B cell (primary cell): ENCODE measurements at places on chromosomes 11 and 22. TPM values are rescaled to one million over a fixed set of nuclear protein-coding genes. Genes with fewer than 3 reads are reported as not detected.

DNA sequence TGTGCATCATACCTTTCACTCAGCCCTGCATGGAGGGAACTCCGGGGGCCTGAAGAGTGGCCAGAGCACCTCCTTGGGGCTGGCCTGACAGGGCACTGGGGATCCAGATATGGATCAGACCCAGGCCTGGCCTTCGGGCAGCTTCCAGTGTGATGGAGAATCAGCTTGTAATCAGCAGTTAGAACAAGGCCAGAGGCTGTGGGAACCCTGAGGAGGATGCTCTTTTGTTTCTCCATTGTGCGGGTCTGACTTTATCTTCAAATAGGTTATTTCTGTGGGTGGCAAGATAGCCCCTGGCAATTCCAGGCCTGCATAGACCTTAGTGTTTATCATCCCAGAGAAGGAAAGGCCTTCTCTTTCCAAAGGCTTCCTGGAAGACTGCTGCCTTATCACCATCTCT, 12.3 kb downstream of the DGAT2 start:
- no peak overlapping the region for H3K27ac ChIP-seq
- DNase-seq = no peak
- H3K4me1 ChIP-seq = peaks cover 16% of the 10 kb centered on the region
- H3K4me3 ChIP-seq = no peak overlapping the region
- H3K27me3 ChIP-seq = no peaks in the 10 kb centered on the region

- H3K4me3 ChIP-seq = peak overlapping the region; percentile 11
- peak overlapping the region; percentile 97 for H3K27ac ChIP-seq
- H3K36me3 ChIP-seq = peaks cover 12% of the 10 kb centered on the region
- H3K27me3 ChIP-seq = no peaks in the 10 kb centered on the region
- DNase-seq = peak; percentile 35
Measured at GRCh38 chr11:65429068-65429681, 6.6 kb downstream of the NEAT1 start.

- H3K4me1 ChIP-seq = no peaks in the 10 kb centered on the region
- peaks cover 8% of the 10 kb centered on the region for H3K36me3 ChIP-seq
- no peak overlapping the region for H3K27ac ChIP-seq
- no peaks in the 10 kb centered on the region for H3K27me3 ChIP-seq
- H3K4me3 ChIP-seq = no peak overlapping the region
Measured at GRCh38 chr11:63635762-63636465, 21.7 kb upstream of the PLAAT3 start.

- no peaks in the 10 kb centered on the region for H3K27me3 ChIP-seq
- H3K36me3 ChIP-seq = no peaks in the 10 kb centered on the region
- H3K4me1 ChIP-seq = peaks cover 29% of the 10 kb centered on the region
- no peak for DNase-seq
- H3K4me3 ChIP-seq = no peak overlapping the region
- H3K27ac ChIP-seq = peak overlapping the region; percentile 67
Measured at GRCh38 chr22:46612904-46613605, 7.1 kb upstream of the GRAMD4 start.

The KRTAP5-8 gene
- 0.49 TPM in 1 of 2 replicates, not detected in the other for total RNA-seq

The XKR3 gene
- 0.17 TPM in 1 of 2 replicates, not detected in the other for total RNA-seq

- no peak for DNase-seq
- H3K4me1 ChIP-seq = no peaks in the 10 kb centered on the region
- H3K36me3 ChIP-seq = no peaks in the 10 kb centered on the region
- H3K27ac ChIP-seq = no peak overlapping the region
Measured at GRCh38 chr11:98710986-98711385, 309.8 kb upstream of the CNTN5 start.

The GRK3 gene
- 61.0 and 65.3 TPM in 2 replicates for total RNA-seq

DNA sequence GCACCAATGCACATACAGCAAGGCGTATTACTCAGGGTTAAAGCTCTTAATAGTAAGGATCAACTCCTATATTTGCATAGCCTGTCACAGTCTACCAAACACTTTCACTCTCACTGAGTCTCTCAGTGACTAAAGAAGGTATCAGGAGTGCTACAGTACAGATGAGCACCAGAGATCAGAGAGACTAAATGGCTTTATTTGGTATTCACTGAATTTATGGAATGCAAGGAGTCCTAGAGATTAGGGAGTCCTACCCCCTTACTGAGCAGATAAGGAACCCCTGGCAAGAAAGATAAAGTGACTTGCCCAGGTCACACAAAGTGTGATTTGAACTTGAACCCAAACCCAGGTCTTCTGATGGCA, 396.4 kb upstream of the CCDC90B start:
- peak; percentile 17 for DNase-seq
- H3K36me3 ChIP-seq = no peaks in the 10 kb centered on the region

- H3K4me3 ChIP-seq = no peak overlapping the region
- H3K36me3 ChIP-seq = no peaks in the 10 kb centered on the region
Measured at GRCh38 chr11:197741-198235, 4.9 kb downstream of the SCGB1C1 start.

- no peaks in the 10 kb centered on the region for H3K36me3 ChIP-seq
- H3K27ac ChIP-seq = no peak overlapping the region
- H3K27me3 ChIP-seq = no peaks in the 10 kb centered on the region
- no peak for DNase-seq
- no peaks in the 10 kb centered on the region for H3K4me1 ChIP-seq
- H3K4me3 ChIP-seq = no peak overlapping the region
Measured at GRCh38 chr11:132496341-132496740, 1036.0 kb downstream of the OPCML start.

DNA sequence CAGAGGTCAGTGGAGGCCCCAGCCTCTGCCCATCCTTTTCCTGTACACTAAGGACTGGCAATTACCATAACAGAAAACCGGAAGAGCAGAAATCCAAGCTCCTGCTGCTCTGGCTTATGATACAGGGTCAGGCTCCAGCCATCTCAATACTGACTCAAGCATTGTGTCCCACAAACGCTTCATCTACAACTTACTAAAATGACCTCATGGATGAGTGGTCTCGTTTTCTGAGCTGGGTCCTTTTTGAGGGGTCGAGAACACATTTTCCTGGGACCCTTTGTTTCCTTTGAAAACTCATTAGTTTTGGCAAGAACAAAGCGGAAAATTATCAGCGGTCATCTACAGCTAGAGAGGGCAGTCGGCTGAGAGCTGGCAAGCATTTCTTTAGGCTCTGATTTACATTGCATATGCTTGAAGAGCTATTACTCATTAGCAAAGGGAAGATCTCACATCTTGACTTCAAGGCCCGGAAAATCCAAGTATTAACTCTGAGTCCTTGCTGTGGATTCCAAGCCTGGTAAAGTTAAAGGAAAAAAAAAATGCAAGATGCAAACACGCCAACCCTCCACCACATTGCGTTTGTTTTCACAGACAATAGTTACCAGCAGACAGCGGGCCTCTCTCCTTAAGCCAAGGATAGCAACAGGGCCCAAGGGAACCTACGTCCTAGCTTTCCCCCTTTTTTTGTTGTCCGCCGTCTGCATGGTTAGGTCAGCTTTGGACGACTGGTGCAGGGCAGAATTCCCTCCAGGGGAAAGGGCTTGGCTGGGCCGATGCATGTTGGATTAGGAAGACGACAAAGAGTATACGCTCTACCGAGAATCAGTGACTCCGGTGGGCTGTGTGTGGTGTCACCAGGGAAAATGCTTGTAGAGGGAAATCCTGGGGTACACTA, 1.8 kb downstream of the TESMIN start:
- H3K36me3 ChIP-seq = no peaks in the 10 kb centered on the region
- H3K4me3 ChIP-seq = no peak overlapping the region
- no peak for DNase-seq
- H3K4me1 ChIP-seq = peaks cover 3% of the 10 kb centered on the region
- H3K27ac ChIP-seq = no peak overlapping the region
- H3K27me3 ChIP-seq = no peaks in the 10 kb centered on the region

DNA sequence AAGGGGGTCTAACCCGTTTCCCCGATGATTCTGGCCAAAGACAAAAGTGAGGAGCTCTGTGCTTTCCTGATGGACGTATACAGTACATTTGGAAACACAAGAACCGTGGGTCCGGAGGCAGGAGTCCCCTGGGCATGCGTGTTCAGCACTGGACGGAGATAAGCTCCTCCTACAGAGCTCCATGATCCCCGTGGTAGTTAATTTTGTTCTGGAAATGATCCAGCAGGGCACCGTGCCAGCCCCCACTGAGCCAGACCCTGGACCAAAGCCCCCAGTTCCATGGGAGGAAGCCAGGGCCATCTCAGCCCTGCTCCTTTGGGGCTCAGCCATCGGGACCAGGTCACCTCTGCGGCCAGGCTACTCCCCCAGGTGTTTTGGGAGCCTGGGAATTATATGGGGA, 83.3 kb downstream of the TRMU start:
- peaks cover 18% of the 10 kb centered on the region for H3K36me3 ChIP-seq
- peaks cover 6% of the 10 kb centered on the region for H3K4me1 ChIP-seq
- H3K27ac ChIP-seq = no peak overlapping the region
- no peak for DNase-seq
- H3K27me3 ChIP-seq = no peaks in the 10 kb centered on the region

The SLCO2B1 gene
- 1.2 and 1.3 TPM in 2 replicates for total RNA-seq

DNA sequence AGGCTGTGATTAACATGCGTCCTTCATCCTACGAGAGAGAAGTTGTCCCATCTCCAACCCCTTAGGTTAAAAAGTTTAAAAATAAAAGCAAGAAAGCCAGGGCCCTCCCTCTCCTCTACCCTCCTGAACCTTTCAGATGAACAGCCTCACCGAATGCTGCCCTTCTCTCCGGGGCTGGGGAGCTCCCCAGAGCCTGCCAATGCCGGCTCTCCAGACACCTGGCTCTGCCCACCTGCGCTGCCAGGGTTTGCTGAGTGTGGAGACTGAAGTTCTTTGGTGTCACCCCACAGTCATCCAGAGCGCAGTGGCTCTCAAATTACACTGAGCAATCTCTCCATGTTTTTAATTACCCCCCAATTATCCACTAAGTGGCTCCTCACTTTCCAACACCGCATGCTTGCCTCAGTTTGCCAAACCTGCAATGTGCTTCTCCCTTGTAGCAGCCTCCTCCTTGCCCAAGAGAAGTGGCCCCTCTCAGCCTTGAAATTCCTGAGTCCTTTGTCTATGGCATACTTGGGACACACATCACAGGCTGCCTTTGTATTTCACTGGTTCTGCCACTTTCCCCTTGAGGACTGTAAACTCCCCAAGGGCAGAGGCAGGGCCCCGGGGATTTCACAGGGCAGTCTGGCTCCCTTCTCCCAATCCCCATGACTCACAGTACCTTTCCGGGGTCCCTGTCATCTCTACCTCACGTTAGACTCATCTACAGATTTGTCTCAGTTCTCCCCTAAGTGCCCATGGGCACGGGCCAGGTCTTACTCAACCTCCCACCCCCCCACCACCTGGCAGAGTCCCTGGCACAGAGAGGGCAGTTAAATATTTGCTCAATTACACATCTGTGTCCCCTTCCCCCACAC, 2.0 kb downstream of the MYH9 start:
- peak; percentile 64 for DNase-seq
- peak overlapping the region; percentile 90 for H3K4me3 ChIP-seq
- peaks cover 2% of the 10 kb centered on the region for H3K36me3 ChIP-seq
- no peaks in the 10 kb centered on the region for H3K27me3 ChIP-seq

DNA sequence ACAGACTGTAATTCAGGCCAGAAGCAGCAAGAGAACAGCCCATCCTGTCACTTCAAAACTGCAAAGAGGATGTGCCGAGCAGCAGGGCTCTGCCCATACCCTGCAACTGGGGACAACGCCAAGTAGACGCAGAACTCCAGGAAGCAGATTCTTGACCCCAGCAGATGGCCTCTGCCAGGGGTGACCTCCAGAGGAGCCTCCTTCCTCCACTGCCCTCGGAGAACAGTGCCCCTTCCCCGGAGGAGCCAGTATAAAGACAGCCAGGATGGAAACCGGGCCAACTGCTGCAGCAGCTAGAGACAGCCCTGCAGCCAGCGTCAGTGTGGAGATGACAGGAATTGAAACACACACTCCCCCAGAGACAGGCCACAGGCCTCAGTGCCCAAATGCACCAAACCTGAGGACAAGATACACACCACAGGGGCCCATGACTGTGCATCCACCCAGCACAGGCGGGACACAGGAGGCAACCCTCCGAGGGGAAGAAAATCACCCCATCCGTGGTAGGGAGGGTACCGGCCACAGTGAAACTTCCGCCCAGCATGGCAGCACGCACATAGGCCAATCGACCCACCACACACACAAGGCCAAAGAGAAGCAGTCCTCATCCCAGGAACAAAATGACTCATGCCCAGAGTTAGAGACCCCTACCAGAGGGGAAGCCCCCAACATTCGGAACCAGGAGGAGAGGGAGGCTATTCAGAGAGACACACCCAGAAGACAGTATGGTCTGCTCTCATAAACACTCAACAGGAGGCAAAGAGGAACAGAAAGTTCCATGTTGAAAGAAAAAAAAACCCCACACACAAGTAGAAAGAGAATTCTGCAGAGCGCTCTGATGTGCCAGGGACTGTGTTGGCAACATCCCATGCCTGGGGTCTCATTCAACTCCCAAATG, 5.6 kb downstream of the AHNAK start:
- H3K4me3 ChIP-seq = peak overlapping the region; percentile 38
- no peaks in the 10 kb centered on the region for H3K27me3 ChIP-seq
- peak overlapping the region; percentile 70 for H3K27ac ChIP-seq

The OR11H1 gene
- total RNA-seq = not detected in 2 replicates

- no peak overlapping the region for H3K4me3 ChIP-seq
- H3K4me1 ChIP-seq = no peaks in the 10 kb centered on the region
- no peaks in the 10 kb centered on the region for H3K36me3 ChIP-seq
- DNase-seq = no peak
Measured at GRCh38 chr11:42390116-42390515, 921.7 kb upstream of the API5 start.

- H3K4me3 ChIP-seq = no peak overlapping the region
- no peaks in the 10 kb centered on the region for H3K36me3 ChIP-seq
- no peaks in the 10 kb centered on the region for H3K4me1 ChIP-seq
- H3K27me3 ChIP-seq = no peaks in the 10 kb centered on the region
- H3K27ac ChIP-seq = no peak overlapping the region
Measured at GRCh38 chr11:61860054-61860903, 31.1 kb downstream of the FADS3 start.

DNA sequence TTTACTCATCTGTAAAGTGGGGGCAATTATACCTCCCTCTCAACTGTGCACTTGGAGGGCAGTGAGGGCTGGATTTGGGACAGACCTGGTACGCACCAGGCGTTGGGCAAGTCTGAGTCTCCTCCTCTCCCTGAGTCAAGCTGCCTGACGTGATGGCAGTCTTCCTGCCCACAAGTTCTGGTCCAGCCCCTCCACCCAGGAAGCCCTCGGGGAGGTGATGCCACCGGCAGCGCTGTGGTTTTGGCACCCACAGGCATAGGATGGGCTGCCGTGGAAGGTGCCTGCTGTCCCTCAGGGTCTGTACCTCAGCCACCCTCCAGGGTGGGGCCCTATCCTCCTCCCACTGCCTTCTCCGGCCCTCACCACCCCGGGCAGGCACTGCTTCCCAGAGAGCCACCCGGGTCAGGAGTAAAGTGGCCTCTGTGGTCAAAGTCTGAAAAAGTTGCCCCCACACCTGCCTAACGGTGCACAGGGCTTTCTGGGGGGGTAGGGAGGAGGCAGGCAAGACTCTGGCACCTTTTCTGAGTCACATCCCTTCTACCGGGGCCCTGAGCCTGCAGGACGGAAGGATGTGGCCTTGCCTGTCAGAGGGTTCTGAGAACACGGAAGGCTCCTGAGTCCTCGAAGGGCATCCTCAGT, 6.5 kb upstream of the APOBEC3H start:
- no peak overlapping the region for H3K4me3 ChIP-seq
- no peaks in the 10 kb centered on the region for H3K27me3 ChIP-seq
- H3K27ac ChIP-seq = peak overlapping the region; percentile 58
